ENCODE measurements at places on chromosomes 16 and 17.

GRCh38 chr16:10296956-10297340, 88.9 kb upstream of the ATF7IP2 start:
- no peak for DNase-seq

GRCh38 chr17:36934144-36934691, 3.1 kb upstream of the LHX1 start:
- DNase-seq: no peak

- no peak for DNase-seq
These were observed 154.3 kb upstream of the ZFHX3 start for GRCh38 chr16:73202161-73202729.

DNA sequence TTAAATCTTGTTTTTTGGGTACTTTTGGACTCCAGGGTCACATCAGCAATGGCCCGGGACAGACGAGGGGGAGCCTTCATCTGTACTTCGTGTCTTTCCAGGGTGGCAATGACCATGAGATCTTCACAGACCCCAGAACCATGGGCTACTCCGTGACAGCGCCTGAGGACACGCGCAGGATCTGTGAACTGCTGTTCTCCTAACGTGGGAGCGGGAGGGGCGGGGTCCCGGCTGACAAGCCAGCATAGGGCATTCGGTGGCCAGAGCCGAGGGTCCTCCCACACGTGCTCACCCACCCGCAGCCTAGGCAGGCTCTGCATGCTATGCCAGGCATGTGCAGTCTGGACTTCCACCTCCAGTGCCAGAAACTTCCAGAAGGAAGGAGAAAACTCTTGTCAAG, 21.2 kb downstream of the CARHSP1 start:
- DNase-seq: no peak

GRCh38 chr16:58249388-58249779, 45.4 kb downstream of the PRSS54 start:
- DNase-seq: no peak

DNA sequence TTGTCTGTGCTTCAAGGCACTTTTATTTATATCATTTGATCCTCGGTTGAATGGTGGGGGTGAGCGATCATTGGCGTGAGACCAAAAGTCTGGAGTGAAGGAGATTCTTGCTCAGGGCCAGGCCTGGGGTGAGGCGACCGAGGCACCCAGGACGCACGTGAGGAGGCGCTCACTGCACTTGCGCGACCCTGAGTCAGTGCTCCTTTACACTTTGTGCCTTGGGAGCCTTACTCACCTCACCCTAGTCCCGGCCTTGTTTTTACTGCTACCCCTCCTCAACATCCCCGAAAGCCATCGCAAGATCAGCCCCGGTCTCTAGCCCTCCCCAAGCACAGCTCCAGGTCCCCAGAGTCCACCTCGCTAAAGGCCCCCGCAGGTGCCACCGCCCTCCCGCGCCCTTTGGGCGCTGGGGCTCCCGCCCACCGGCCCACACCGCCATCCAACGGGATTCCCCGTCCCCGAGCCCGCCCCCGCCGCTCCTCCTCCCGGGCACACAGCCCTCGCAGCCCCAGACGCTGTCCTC, 496 bp downstream of the EZH1 start:
- DNase-seq: no peak

GRCh38 chr16:81477697-81478693, 33.4 kb downstream of the CMIP start:
- no peak for DNase-seq

- no peak for DNase-seq
These were observed 42.3 kb downstream of the WSB1 start for GRCh38 chr17:27336184-27336583.

DNA sequence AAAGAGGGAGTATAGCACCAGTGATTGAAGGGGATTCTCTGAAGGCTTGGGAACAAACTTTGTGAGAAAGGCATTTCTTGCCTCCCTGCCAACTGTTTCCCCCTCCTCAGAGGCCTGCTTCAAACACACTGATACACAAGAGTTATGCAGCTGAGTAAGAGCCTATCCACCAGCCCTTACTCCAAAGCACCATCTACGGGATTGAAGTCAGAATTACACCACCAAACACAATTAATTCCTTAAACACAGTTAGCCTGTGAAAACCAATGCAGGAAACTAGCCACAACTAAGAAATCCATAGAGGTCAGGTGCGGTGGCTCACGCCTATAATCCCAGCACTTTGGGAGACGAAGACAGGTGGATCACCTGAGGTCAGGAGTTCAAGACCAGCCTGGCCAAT, 138.3 kb downstream of the SHCBP1 start:
- DNase-seq: no peak

GRCh38 chr16:3701531-3701930, 15.8 kb downstream of the TRAP1 start:
- no peak for DNase-seq

- DNase-seq: no peak
These were observed 755 bp upstream of the C16orf89 start for GRCh38 chr16:5066511-5066910.

- no peak for DNase-seq
These were observed 10.2 kb downstream of the CLUH start for GRCh38 chr17:2701161-2701995.

DNA sequence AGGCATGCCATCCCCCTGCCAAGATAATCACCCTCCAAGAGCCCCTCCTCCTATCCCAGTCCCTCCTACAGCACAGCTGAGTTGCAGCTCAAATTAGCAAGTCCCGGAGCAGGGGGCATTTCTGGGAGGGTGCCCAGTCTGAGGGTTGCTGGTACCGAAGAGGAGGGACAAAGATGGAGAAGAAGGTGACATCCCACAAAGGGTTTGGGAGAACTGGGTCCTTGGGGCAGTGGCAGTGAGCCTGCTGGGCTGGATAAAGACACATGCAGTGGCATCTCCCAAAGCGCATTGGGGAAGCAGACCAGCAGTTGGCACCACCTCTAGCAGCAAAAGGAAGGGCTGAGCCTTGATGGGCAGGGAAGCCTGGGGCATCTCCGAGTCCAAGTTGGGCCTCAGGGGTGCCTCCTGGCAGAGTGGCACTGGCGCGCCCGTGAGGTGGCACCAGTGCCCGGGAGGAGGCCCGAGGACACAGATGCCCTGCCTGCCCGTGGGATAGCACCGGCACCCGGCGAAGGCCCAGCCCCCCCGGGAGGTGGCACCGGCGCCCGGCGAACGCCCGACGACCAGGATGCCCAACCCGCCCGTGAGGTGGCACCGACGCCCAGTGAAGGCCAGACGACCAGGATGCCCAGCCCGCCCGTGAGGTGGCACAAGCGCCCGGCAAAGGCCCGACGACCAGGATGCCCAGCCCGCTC, 622 bp downstream of the TOM1L2 start:
- DNase-seq: no peak

DNA sequence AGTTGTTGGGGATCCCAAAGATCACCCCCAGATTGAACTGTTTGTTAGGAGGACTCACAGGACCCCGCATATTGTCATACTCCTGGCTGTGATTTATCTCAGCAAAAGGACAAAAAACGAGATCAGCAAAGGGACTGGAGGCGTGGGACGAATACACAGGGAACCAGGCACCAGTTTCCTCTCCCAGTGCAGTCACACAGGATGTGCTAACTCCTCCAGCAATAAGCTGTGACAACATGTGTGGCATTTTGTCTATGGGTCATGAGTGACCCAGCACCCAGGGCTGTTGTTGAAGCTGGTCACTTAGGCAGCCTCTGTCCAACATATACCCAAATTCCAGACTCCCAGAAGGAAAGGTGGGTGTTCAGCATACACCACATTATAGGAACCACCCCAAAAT, 60.9 kb downstream of the CPPED1 start:
- DNase-seq: no peak

DNA sequence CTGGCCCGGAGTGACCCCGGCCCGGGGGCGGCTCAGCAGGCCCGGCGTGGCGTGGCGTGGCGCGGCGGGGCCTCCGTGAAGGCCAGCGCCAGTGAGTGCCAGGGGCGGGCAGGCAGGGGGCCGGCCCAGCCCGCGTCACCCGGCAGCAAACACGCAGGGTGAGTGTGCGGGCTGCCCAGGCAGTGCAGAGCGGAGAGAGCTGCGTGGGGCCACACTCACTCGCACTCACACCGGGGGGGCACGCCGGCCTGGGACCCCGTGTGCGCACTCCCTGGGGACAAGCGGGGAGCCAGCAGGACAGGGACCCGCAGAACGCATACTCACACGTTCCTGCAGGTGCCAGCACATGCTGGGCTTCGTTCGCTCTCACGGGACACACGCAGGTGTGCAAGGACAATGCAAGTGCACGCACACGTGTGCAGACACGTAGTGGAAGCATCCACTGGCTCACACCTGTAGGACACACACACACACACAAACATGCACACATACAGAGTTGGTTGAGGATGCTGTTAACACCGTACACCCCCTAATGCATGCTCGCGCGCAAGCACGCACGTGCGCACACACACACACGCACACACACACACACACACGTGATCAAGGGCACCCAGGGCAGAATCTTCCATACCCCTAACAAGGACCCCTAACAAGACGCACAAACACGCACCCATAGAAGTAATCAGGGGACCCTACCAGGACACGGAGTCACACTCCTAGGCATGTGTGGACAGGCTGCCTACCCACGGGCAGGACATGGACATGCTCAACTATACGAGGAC, 7.7 kb downstream of the USP6 start:
- DNase-seq: no peak

DNA sequence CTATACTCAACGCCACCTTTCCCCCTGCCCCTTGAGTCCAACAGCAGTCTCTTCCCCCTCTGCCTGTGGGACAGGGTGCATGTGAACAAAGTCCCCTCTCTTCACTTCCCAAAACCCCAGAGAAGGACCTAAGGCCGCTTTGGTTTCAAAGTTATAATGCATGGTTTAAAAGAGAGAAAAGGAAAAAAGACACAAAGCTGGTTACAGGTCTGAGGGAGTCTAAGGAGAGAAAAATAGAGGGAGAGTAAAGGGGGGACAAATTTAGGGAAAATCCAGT, 1.1 kb upstream of the GABARAP start:
- DNase-seq: no peak

DNA sequence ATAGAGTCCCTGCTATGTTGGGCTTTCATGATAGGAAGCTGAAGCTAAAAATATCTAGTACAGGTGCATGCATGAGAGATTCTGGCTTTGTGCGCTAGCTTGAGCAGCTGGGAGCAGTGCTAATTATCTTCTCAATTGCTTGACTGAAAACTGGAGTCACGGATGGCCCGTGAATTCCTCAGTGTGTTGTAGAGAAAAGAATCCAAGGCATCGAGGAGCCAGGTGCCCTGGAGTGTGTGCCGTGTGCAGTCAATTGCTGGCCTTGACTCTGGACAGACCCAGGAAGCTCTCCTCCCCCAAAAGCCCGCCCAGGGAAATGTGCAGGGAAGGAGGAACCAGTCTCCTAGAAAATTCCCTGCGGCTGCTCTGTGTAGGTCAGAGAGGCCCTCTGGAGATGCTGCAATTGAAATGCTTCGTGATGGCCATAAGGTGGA, 14.2 kb downstream of the LGALS3BP start:
- DNase-seq: peak; percentile 56

DNA sequence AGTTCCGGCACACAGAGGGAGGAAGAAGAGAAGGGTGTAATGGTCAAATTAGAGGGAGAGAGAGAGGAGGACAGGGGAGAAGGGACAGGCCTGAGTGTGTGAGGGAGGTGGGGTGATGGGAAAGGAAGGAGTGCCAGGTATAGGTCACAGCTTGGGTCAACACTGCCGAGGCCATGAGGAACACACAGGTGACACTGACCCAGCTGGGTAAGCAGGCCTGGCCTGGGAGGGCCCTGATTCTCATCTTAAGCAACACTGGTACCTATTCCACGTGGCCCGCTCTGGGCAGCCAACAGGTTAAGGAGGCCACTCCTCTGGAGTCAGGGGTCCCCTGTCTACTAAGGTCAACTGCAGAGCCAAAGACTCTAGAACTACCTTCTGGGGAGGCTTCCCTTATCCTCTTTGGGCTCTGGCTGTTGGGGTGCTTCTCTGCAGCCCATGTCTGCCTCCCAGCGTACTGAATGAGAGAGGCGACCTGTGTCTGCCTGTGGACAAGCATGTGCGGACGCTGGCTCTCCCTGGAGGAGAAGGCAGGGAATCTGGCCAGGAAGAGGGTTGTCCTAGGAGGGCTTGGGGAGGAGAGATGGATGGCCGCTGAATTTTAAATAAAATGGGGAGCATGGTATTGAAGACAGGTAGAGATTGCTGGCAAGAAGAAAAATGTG, 57.6 kb downstream of the RGS9 start:
- no peak for DNase-seq

GRCh38 chr16:28204622-28205021, 7.1 kb downstream of the XPO6 start:
- DNase-seq: no peak

GRCh38 chr17:67995570-67996263, 552 bp downstream of the C17orf58 start:
- DNase-seq: no peak

GRCh38 chr17:35022536-35023063, 40.9 kb downstream of the RFFL start:
- no peak for DNase-seq

DNA sequence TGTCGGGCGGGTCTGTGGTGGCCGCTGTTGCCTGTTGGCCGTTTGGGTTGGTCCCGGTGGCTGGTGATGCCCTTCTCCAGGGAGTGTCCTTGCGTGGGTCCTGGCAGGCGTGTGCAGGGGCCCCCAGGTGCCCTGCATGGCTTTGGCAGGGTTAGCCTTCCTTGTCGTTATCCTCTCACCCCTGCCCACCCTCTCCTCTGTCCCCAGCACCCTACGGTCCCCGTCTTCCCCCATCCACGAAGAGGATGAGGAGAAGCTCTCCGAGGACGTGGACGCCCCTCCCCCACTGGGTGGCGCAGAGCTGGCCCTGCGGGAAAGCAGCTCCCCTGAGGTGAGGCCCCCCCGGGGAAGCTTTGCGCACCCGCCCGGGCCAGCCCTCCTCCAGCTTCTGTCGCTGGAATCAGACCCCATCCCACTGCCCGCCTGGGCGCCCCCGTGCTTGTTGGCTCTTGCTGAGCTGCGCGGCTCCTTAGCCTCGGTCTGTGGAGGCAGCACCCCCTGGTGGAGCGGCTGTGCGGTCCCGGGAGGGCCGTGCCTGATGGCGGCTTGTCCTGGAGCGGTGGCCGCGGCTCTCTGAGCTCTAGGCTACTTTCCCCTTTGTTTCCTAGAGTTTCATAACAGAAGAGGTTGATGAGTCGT, 10.6 kb upstream of the NUDT16L1 start:
- no peak for DNase-seq

DNA sequence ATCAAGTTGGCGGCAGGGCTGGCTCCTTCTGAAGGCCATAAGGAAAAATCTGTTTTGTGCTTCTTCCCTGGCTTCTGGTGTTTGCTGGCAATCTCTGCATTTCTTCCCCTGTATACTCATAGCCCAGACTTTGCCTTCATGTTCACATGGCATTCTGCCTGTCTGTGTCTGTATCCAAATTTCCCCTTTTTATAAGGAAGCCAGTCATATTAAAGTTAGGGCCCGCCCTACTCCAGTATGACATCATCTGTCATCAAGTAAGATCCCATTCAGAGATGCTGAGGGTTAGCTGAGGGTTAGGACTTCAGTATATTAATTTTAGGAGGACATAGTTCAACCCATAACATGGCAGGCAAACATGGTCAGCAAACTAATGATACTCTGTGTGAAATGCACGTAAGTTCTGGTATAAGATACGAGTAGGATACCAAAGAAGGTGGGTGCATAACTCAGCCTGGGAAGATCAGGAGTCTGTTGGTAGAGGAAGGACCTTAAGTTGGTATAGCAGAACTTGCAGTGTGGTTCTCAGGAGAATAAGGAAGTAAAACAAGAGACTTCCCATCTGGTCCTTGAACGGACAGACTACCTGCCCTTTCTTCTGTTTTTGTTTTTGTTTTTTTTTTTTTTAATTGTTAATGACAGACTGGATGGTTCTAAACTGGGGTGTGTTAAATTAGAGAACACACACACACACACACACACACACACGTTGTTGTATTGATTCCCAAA, 13.9 kb downstream of the MAP2K6 start:
- no peak for DNase-seq

Data from NCI-H187 treated with DMSO at 0.1 percent for 48 hours (cell line).